ENCODE measurements at places on chromosomes 16 and 17.

GRCh38 chr17:63032142-63032541 lies 66.1 kb downstream of the TANC2 start:
- DNase-seq = no peak

DNA sequence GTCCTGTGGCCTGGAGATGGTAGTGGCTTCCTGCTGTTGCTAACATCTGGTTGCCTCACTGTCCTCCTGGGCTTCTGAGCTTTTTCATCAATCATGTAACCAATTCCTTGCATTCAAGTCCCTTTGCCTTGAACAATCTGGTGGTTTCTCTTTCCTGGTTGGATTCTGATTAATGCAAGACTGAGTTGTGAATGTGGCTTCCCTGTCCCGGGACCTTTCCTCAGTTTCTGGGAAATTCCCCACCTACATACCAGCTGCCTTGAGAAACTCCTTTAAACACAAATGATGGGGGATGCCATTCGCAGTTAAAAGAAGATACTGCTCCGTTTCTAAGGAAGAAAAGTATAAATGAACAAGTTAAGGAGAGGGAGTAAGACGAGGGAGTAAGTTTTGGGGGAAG lies 39.9 kb upstream of the NLRP1 start:
- DNase-seq = no peak

DNA sequence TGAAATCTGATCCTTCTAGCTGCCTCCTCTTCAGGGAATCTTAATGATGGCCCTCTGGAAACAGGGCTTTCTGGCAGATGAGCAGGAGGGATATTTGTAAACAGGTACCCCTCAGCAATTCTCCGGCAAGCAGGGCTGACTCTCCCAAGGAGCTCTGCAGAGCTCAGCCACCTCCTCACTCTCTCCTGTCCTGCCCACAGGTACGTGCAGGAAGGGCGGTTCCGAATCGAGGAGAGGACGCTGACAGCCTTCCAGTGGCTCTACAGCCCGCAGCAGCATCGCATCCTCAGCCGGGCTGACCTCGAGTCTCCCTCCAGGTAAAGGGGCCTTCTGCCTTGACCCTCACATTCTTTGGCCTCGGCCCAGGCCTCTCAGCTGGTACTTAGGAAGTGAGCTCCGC lies 20.7 kb upstream of the CCDC92B start:
- DNase-seq = no peak

GRCh38 chr17:46009681-46010596 lies 10.9 kb downstream of the STH start:
- peak; percentile 76 for DNase-seq

GRCh38 chr16:50814541-50814940 lies 72.7 kb downstream of the CYLD start:
- DNase-seq = no peak

DNA sequence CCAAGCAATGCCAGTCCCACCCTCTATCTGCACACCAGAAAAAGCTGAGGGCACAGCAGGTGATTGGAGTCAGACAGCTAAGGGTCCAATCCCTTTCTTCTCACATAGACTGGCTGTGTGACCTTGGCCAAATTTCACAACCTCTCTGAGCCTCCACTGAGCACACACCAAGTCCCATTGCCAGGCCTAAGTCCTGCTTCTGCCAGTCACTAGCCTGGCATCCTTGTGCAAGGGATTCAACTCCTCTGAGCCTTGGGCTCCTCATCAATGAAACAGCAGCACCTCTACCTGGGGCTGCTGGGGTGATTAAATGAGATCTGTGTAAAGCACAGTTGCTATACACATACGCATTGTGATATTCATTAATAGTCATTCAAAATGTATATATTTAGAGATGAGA lies 15.5 kb upstream of the TLCD3B start:
- no peak for DNase-seq

DNA sequence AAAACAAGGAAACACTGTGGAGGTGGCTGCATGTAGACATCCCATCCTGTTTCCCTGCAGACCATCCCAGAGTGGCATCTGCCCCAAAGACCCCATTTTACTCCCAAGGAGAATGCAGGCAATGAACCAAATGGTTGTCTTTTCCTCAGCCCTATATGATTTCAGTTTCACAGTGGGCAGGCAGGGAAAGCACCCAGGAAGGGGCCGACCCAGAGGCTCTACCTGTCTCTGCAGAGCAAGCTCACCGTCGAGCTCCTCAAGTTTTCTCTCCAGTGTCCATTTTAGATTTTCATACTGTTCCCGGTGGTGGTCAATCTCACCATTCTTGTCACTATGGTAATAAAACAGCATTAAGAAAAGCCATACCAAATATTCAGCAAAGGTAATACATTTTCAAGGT lies 14.6 kb downstream of the CCDC57 start:
- DNase-seq = no peak

DNA sequence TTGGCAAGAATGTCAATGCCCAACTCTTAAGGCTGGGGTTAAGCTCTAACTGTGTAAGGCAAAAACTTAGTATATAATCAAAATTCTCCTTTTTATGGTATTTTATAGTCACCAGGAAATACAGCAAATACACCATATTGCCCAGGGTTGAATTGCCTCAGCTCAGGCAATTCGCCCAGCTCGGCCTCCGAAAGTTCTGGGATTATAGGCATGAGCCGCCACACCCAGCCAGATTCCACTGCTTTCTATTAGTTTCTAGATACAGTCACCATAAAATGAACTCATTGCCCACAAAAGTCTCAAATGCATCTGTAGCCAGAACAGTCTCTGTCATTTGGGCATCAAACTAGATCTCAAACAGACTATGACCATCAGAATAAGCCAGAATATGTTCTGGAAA lies 238.7 kb upstream of the TOX3 start:
- DNase-seq = no peak

DNA sequence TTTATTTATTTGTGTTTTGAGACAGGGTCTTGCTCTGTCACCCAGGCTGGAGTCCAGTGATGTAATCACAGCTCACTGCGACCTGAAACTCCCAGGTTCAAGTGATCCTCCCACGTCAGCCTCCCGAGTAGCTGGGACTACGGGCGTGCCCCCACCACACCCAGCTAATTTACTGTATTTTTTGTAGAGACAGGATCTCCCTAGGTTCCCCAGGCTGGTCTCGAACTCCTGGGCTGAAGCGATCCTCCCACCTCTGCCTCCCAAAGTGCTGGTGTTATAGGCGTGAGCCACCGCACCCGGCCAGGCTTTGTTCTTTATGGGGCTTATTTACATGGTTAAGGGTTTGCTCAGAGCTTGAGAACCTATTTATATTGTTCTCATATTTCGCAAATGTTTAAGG lies 5.8 kb upstream of the MEIOB start:
- DNase-seq = no peak

DNA sequence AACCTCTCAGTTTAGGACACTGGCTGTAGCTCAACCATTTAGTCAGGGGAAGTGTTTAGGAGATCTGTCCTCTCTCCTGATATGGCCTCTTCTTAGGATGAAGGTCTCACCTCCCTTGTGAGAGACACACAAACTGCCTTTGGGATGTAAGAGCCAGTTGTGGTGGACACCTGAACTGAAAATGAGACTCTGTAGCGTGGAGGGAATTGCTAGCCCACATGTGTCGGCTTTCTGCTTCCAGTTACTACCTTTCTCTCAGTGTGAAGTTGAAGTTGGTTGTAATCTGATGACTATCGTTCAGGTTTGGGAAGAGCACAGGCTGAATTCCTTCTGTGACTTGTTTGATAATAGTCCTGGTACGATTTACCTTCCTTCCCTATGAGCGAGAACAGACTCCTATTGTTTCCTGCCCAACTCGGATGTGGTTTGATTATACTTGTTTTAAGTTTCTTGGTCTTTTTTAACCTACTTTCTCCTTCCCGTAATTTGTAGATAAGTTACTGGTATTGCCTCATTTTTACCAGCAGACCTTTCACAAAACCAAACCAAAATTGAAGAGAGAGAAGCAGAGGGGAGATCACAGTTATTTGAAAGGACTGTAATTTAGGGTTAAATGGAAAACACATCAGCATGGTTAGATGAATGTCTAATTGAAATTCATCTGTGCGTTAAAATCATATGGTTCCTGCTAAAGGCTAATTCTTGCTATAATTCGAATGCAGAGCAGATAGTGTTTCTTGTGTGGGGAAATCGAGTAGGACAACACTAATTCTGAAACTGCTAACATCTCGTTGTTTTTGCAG lies 43.2 kb downstream of the CLEC16A start:
- no peak for DNase-seq

GRCh38 chr16:27364493-27365141 lies 37.4 kb upstream of the IL21R start:
- no peak for DNase-seq

DNA sequence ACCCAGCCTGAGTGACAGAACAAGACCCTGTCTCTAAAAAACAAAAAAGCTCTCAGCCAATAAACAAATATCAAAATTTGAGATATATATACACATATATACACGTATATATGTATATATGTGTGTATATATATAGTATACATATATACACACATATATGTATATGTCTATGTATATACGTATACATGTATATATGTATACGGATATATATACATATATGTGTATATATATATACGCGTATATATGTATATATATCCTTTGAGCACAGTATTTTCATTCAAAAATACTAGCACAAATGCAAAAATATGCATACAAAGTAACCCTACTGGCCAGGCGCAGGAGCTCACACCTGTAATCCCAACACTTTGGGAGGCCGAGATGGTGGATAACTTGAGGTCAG lies 13.0 kb downstream of the MTMR4 start:
- DNase-seq = no peak

- DNase-seq = no peak
Observed at GRCh38 chr17:39794249-39794970, 56.7 kb downstream of the GRB7 start.

- peak; percentile 78 for DNase-seq
Observed at GRCh38 chr17:57597531-57598453, 147.3 kb downstream of the CCDC182 start.

DNA sequence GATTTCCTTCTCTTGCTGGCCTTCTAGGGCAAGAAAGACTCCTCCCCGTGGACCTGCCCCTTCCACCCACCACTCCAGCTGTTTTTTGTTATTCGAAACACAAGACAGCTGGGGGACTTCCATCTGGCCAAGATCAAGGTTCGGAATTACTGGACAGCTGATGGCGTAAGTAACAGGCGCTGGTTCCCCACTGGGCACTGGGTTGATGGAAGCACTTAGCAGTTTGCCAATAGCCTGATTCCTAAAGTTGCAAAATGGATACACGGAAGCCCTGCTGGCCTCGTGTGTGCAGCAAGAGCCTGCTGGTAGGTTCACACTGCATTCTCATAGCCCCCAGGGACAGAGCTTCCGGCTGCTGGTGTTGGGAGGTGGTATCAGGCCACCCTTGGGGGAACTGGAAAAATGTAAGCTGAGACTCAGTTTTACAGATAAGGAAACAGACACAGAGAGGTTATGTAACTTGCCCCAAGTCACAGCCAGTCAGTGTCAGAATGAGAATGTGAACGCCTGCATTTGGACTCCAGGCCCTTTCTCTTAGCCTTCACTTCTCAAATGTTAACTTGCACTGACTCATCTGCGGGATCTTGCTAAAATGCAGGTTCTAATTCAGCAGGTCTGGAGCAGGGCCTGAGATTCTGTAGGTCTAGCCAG lies 171.7 kb downstream of the KATNIP start:
- no peak for DNase-seq

DNA sequence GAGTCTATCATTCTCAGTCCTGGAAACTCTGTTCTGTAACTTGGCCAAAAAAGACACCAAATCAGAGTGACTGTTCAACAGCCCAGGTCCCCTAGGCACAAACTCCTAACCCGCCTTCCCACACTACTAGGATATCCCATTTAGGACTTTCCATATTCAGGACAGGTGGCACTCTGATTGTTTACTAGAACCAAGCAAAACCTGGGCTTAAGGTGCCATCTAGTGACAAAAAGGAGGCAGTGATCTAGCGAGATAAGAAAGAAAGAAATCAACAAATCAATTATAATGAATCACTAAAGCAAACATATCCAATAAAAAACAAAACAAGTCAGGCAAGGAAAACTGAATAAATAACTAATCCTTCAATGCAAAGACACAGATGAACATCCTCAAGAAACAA lies 203.9 kb downstream of the CEP112 start:
- DNase-seq = peak; percentile 11

- DNase-seq = no peak
Observed at GRCh38 chr16:68426347-68426652, 22.0 kb downstream of the SMPD3 start.

- DNase-seq = no peak
Observed at GRCh38 chr16:67260426-67261063, 11.8 kb downstream of the SLC9A5 start.

DNA sequence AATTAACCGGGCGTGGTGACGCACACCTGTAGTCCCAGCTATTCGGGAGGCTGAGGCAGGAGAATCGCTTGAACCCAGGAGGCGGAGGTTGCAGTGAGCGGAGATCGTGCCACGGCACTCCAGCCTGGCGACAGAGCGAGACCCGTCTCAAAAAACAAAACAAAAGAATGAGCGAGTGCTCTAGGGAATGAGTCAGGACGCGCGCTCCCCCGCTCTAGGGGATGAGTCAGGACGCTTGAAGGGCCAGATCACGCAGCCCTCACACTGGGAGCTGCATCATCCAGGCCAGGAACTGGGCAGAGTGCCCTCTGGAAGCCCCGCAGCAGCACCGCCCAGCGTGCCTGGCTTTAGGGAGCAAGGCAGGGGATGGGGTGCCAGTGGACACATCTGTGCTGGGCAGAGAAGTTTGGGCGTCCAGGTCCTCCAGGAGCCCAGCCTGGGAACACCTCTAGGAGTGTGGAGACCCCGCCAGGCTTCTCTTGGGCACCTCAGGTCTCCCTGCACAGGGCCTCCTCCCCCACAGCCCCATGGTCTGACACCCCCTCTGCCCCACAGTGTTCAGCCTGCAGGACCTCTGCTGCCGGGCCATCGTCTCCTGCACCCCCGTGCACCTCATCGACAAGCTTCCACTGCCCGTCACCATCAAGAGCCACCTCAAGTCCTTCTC lies 3.9 kb upstream of the WFIKKN1 start:
- DNase-seq = peak; percentile 100

DNA sequence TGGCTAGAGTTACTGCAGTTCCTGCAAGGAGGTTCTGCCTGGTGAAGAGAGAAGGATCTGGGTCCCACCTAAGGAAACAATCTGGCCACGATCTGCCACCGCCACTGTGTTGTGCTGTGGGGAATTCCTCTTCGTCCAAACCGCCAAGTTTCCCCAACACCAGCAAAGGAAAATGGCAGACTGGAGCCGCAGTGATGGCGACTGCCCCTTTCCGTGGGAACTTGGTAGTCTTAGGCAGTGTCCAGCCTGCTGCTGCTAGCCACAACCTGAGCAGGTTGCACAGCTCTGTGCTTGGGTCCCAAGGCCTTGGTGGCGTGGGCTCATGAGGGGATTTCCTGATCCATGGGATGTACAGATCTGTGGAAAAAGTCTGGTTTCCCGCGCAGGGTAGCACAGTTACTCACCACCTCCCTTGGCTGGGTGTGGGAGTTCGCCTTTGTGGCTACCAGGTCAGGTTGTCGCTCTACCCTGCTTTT lies 28.6 kb downstream of the NFATC3 start:
- DNase-seq = no peak

Data from H54 (cell line).